ENCODE measurements at places on chromosomes 12 and 14.

GRCh38 chr12:68959891-68960464 lies 27.0 kb upstream of the CPM start:
- DNase-seq: peak; percentile 14

DNA sequence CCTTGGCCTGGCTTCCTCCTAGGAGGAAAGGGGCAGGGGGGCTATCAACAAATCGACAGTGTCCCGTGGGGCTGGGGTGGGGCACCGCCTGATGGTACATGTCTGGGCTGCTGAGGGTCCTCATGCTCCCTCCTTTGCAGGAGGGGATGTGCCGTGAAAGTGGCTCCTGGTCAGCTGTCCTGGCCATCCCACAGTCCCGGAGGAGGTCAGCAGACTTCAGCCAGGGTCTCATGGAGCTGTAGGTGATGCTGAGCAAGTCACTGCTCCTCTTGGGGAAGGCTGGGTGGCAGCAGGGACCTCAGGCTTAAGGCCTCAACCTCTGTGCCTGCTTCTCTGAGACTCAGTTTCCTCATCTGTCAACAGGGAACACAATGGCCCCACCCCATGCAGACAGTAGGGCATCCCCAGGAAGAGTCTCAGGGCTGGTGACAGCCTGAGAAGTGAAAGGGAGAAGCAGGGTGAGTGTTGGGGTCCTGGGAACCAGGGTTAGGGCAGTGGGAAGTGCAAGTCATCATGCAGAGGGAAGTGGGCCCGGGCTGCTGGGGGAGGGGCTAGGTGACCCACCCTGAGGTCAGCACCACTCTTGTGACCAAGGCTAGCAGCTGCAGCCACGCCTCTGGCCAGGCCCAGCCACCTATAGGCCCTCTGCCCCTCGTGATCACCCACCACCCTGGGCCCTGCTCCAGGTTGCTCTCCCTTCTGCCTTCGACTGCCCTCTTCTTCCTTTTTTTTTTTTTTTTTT lies 4.4 kb upstream of the TNFAIP2 start:
- DNase-seq: no peak

DNA sequence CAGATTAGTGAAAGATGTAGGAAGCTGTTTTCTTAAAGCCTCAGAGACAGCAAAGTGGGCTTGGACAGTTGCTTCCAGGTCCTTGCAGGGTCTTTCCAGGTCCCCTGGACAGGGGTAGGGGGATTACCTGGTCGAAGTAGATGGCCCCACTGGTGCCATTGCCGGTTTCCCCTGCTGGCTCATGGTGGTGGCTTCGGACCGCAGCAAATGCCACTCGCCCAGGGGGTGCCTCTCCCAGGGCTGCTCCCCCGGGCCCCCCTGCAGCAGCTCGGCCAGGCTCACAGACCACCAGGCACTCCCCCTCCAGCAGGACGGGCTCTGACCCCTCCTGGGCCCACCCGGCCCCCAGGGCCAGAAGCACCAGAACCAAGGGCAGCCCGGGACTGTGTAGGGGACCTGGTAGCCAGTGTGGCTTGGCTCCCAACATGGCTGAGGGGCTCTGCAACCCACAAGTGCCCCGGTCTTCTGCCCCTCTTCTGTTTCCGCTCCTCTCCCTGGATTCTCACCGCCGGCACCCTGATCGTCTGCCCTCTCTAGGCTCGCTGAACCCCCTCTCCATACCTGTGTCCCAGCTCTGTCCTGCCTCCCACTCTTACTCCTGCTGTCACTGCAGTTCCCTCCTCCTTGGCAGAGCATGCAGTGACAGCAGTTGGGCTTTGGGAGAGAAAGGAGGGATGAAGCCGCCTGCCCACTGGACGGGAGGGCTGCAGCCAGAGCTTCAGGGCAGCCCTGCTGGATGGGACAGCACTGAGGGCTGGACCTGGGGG lies 657 bp downstream of the CBLN3 start:
- no peak for DNase-seq

GRCh38 chr12:89235189-89235993 lies 116.9 kb downstream of the DUSP6 start:
- DNase-seq: no peak

DNA sequence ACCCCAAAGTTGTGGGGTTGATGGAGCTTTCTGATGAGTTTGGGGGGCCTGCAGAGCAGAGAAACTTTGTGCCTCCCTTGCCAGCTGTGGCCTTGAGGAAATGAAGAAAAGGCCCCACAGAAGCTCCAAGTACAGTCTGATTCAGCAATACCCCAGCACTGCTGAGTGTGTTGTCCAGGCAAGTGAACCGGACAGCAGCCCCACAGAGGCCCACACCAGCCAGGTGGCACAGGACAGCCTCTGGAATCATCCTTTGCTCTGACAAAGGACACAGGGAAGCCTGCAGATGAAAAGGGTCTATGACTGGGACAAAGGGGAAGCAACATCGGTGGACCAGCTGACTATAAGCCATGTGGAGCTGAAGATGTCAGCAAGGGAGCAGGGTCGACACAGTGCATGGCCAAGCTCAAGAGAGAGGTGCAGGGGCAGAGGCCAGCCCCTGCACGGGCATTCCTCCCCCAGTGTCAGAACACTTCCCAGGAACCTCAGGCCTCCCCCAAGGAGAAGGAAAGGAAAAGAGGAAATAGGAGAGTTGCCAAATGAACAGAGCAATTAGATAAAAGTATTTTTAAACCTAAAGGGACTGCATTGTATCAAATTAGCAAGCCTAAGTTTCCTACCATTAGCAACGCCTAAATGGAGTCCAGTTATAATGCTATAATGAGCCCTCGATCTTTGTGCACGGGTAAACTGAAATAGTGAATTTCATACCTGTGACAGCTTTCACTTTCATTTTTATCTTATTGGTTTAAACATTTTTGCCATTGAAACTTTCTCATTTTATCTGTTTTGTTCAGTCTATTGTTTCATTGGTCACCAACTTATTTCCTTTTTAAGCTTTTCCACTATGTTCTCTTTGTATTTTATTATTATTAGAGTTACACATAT lies 46.3 kb upstream of the PTGDR start:
- DNase-seq: no peak

DNA sequence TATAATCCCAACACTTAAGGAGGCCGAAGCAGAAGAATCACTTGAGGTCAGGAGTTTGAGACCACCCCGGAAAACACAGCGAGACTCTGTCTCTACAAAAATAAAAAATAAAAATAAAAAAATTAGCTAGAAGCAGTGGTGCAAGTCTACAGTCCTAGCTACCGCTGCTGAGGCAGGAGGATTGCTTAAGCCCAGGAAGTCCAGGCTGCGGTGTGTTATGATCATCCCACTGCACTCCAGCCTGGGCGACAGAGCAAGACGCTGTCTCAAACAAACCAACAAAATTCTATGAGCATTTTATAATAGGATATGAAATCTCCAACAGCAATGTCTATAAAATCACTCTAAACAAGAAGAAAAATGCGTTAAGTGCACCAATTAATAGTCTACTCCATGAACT lies 75.3 kb downstream of the PPP1R12A start:
- DNase-seq: peak; percentile 14

DNA sequence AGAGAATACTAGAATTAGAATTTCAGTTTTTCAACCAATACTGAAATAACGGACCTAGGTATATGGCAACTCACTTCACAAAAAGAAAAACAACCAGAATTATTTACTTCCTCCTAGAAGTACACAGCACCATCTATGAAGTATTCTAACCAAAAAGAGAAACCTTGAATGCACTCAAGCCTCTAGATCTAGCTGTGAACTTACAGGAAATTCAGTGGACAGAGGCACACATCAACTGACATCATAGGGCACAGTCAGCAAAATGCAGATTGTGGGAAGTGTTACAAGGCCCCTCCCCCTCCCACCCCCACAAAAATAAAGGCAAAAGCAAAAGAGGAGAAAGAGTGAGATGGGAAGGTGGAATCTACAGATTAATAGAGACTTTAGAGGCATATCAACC lies 102.4 kb downstream of the TMTC1 start:
- DNase-seq: no peak

DNA sequence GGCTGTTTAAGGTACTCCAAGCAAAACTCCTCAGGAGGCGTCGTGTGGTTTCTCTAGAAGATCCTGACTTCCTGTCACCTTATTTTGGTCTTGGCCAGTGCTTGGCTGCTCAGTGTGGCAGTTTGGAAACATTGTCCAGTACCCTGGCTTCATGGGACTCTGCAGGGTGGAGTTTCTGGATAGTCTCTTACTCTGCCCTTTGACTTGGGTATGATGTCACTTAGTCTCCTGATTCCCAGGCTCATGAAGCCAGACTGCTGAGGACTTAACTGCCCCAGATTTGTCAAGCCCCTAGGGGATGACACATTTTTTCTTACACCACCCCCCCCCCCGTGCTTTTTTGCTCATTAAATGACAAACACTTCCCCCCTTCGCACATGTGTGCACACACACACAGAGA lies 82.7 kb downstream of the ADCK1 start:
- peak; percentile 89 for DNase-seq

GRCh38 chr12:56299308-56299852 lies 750 bp downstream of the CS start:
- DNase-seq: peak; percentile 5

- DNase-seq: peak; percentile 84
Observed at GRCh38 chr12:2640709-2641108, 154.1 kb upstream of the FKBP4 start.

GRCh38 chr12:108332791-108333382 lies 6.2 kb downstream of the CMKLR1 start:
- DNase-seq: no peak

DNA sequence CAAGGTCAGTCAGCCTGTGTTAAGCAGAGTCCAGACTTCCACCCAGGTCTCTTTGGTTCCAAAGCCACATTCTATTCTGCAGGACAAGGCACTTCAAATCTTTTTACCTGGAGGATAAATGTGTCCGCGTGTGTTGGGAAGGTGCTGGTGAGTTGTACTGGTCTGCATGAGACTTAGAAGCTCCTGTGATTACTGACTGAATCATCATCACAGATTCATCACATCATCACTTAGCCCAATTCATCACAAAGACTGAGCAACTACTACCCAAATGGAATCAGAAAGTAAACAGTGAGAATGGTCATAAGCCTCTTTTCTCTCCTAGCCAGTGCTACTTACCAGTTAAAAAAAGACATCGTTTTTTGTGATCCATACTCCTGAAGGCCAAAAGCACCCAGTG lies 5.3 kb downstream of the SLC15A5 start:
- no peak for DNase-seq

DNA sequence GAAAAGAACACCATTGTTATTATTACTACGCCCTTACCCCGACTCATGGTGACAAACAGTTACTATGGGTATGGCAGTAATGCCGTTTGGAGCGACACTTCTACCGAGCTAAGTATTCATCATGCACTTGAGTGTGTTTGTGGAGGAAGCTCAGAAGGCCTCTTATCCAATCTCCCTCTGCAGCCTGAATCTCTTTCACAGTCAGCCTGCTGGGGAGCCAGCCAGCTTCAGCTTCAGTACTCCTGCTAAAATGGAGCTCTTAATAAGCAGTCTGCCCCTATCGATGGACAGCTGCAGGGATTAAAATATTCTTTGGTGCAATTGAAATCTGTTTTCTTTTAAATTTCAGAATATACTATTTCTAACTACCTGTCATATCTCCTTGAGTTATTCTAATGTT lies 24.7 kb upstream of the ATP5MC2 start:
- DNase-seq: no peak

DNA sequence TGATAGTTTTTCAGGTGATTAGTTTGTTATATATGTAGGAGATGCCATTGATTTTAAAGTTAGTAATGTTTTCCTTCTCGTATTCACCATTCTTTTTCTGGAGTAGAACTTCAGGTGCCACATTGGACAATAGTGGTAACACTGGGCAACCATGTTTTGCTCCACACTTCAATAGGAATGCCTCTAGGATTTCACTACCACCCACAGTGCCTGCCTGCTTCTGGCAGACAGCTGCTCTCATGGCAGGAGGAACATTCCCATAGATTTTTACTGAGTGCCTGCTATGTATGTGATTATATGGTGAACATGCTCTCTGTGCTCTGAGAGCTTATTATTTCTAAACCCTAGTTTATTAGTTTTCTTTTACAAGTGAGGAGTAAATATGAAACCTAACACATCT lies 53.7 kb downstream of the GCH1 start:
- DNase-seq: no peak

GRCh38 chr12:47164724-47165439 lies 85.1 kb upstream of the AMIGO2 start:
- no peak for DNase-seq

DNA sequence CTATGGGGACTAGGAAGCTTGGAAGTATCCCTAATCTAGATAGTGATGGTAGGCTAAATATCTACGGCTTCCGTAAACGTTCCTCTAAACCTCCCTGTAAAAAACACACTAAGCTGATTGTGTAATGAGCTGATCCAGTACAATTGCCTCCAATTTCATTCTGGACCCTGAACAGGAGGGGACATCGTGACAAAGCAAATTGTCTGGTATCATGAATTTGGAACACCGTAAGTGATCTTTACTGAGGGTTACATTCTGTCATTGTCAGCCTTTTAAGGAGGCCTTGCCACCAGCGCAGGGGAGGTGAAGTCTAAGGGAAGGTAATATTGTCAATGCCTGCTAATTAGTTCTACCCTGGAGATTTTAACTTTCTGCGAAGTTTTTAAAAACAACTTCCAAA lies 487 bp upstream of the MGST1 start:
- peak; percentile 21 for DNase-seq

- DNase-seq: peak; percentile 82
Observed at GRCh38 chr12:32548691-32549281, 130.3 kb upstream of the DNM1L start.

- DNase-seq: no peak
Observed at GRCh38 chr12:112777387-112778310, 13.9 kb upstream of the RPH3A start.

DNA sequence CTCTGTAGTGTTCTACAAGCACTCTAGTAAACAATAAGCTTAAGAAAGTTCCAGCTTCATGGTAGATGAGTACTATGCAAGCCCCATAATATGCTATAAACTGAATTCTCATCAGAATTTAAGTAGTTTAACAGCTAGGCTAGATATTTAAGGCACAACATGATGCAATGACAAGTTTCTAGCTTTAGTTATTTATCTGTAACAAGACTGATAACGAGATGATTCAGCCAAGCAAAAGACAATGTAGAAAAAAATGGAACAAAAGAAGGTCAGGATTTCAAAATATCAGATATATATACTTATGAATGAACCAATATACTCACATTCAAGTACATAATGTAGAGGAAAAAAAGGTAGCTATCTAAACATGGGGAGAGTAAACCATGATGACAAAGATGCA lies 61.0 kb upstream of the RERGL start:
- no peak for DNase-seq

DNA sequence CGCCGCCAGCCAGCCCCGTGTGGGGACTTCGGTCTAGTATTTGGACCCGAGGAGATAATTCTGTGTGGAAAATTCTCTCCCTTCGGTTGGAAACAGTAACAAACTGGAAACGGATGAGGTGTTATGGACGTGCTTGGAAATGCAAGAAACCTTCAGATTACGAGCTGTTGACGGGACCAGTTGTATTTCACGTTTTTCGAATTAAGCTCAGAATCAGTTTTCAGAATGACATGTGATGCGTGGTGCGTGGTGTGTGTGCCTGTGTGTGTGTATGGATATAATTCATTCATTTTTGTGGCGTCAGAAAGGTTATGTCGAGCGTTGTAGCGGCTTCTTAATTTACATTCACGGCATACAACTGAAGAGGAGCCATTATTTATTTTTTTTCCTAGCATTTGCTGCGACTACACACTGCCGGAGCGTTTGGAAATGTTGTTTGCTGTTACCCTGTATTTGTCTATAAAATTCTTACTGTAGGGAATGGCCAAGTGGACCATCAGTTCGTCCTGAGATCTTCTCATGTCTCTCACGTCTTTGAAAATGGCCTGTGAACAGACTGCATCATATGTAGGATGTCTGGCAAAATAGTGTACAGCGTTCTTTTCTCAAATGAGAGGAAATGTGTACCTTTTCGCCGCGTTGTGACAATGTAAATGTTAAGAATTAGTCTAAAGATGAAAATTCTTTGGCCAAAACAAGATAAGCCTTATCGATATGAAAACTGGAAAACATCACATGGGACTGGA lies 1.3 kb downstream of the TRAF3 start:
- peak; percentile 55 for DNase-seq
